ENCODE measurements at places on chromosomes 3 and 15. TPM values are rescaled to one million over a fixed set of nuclear protein-coding genes. Genes with fewer than 3 reads are reported as not detected.

GRCh38 chr3:3201611-3202010 lies 22.1 kb upstream of the CRBN start:
- no peaks in the 10 kb centered on the region for H3K36me3 ChIP-seq
- H3K27me3 ChIP-seq, result peaks cover 4% of the 10 kb centered on the region
- DNase-seq, result no peak
- no peak overlapping the region for H3K27ac ChIP-seq
- H3K4me3 ChIP-seq, result no peak overlapping the region
- no peaks in the 10 kb centered on the region for H3K4me1 ChIP-seq

- H3K4me3 ChIP-seq, result no peak overlapping the region
- H3K36me3 ChIP-seq, result no peaks in the 10 kb centered on the region
- H3K27ac ChIP-seq, result no peak overlapping the region
- H3K4me1 ChIP-seq, result no peaks in the 10 kb centered on the region
- DNase-seq, result no peak
Measured at GRCh38 chr15:91116113-91117067, 16.3 kb downstream of the SV2B start.

DNA sequence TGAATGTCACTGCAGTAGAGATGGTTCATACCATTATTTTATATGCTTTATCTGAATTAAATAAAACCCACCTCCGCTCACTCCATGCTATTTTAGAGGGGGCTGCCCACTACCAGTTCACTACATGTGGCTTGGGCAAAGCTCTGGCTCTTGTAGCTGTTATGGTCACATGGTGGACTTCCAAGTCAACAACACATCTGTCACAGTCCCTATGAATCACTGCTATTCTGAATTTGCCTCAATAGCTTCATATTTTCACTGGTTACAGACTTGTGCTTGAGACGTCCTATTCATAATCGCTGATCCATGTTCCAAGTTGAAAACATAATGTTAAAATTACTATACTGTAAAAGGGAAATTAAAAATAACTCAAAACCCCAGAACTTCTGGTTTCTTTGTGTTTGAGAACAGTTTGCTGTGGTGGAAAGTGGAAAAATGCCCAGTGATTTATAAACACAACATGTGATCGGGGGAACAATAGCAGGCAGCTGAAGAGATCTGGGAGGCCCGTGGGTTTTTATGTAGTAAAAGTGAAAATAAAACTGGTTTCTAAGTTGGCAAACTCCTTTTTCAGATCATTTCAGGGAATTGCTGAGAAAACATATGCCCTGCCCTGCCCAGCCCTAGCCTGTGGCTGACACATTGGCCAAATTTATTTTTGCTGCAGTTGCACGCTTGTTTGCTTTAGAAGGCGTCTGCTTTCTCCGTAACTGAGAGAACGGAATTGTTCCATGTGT lies 128.8 kb upstream of the PRR23C start:
- no peak for DNase-seq
- no peaks in the 10 kb centered on the region for H3K36me3 ChIP-seq
- no peaks in the 10 kb centered on the region for H3K27me3 ChIP-seq
- peak overlapping the region; percentile 7 for H3K4me3 ChIP-seq
- no peak overlapping the region for H3K27ac ChIP-seq

PIERCE2 gene
- total RNA-seq, result 2.3 TPM

C3orf49 gene
- total RNA-seq, result not detected

ALDH1A3 gene
- 9.9 TPM for total RNA-seq

GP9 gene
- total RNA-seq, result 1.2 TPM

GRCh38 chr3:32309654-32310242 lies 71.3 kb downstream of the CMTM8 start:
- H3K27ac ChIP-seq, result no peak overlapping the region
- no peaks in the 10 kb centered on the region for H3K36me3 ChIP-seq
- no peaks in the 10 kb centered on the region for H3K27me3 ChIP-seq
- no peak for DNase-seq
- H3K4me3 ChIP-seq, result no peak overlapping the region
- H3K4me1 ChIP-seq, result peaks cover 8% of the 10 kb centered on the region

DNA sequence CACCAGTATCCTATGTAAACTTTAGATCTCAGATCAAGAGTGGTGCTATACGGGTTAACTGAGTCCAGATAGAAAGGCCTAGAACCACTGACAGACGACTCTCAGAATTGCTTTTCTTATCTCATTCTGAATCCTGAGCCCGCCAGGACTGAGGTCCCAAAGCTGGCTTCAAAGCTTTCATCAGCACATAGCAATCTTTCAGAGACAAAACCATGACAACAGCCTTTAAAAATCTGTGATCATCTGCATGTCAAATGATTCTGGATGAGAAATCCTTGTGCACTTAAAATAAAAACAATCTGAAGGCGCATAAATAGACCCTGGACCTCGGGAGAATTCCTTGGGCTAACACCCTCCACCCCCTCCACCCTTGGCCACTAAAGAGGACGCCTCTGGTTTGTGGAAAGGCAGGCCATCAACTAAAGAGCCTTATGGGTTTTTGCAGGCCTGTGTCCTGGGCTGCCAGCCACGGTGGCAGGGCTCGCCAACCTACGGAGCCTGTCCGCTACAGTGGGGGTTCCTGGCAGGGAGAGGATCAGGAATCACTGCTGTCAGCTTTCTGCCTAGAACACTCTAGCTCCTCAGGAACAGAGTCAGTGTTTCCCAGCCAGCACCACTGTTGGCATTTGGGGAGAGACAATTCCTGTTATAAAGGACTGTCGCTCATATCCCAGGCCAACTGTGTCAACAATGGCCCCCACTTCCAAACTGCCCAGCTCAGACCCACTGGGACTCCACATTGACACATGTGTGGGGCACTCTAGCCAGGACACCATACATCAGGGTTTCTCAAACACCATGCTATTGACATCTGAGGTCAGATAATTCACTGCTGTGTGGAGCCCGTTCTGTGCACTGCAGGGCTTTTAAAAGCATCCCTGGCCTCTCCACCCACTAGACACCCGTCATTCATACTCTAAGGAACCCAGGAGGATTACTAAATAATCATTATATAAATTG lies 20.2 kb downstream of the TLE3 start:
- H3K36me3 ChIP-seq, result peaks cover 56% of the 10 kb centered on the region
- H3K27me3 ChIP-seq, result no peaks in the 10 kb centered on the region
- no peak overlapping the region for H3K4me3 ChIP-seq
- no peak for DNase-seq
- peaks cover 23% of the 10 kb centered on the region for H3K4me1 ChIP-seq

GRCh38 chr3:170483485-170484262 lies 65.0 kb downstream of the CLDN11 start:
- H3K4me3 ChIP-seq, result no peak overlapping the region
- DNase-seq, result no peak
- H3K27me3 ChIP-seq, result no peaks in the 10 kb centered on the region
- H3K27ac ChIP-seq, result no peak overlapping the region
- no peaks in the 10 kb centered on the region for H3K4me1 ChIP-seq
- H3K36me3 ChIP-seq, result no peaks in the 10 kb centered on the region

DNA sequence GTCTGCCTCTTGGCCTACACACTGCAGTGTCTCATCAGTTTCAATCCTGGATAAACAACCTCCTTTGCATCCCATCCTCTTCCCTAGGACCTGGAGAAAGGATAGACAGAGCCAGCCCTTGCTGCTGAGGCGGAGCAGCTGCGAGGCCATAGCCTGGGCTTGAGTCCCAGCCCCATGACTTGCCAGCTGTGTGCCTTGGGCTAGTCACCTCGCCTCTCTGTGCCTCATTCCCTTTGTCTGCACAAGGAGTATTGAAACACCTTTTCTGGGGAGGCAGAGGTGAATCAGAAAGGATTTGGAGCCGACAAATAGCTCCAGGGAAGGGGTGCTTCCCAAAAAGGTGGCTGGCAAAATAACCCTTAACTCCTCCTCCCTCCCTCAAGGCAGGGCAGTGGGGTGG lies 65.0 kb upstream of the SLC6A1 start:
- H3K27me3 ChIP-seq, result no peaks in the 10 kb centered on the region
- no peak overlapping the region for H3K4me3 ChIP-seq
- no peak overlapping the region for H3K27ac ChIP-seq
- no peaks in the 10 kb centered on the region for H3K4me1 ChIP-seq

DNA sequence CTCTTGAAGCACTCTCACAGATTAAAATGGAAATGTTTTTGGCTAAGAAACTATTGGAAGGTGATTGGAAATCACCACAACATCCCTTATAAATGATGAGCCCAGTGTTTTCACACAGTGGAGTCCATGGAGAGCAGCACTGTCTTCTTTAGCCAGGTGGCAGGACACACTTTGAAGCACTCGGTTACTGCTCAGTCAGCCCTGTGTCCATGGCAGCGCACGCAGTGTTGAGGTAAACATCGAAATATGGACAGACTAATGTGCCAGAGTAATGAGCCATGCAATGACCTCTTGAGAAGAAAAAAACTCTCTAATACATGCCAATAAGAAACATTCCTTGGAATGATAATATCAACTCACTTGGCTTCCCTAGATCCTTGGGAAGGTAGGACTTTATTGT lies 66.6 kb downstream of the TGFBR2 start:
- peak overlapping the region; percentile 20 for H3K27ac ChIP-seq
- peaks cover 95% of the 10 kb centered on the region for H3K36me3 ChIP-seq
- DNase-seq, result no peak
- peaks cover 46% of the 10 kb centered on the region for H3K4me1 ChIP-seq
- H3K4me3 ChIP-seq, result no peak overlapping the region

- no peaks in the 10 kb centered on the region for H3K36me3 ChIP-seq
- H3K27ac ChIP-seq, result no peak overlapping the region
- H3K27me3 ChIP-seq, result no peaks in the 10 kb centered on the region
- DNase-seq, result no peak
- H3K4me3 ChIP-seq, result no peak overlapping the region
Measured at GRCh38 chr15:65533057-65533756, 2.9 kb downstream of the HACD3 start.

LRRK1 gene
- total RNA-seq, result 22.6 TPM

DNA sequence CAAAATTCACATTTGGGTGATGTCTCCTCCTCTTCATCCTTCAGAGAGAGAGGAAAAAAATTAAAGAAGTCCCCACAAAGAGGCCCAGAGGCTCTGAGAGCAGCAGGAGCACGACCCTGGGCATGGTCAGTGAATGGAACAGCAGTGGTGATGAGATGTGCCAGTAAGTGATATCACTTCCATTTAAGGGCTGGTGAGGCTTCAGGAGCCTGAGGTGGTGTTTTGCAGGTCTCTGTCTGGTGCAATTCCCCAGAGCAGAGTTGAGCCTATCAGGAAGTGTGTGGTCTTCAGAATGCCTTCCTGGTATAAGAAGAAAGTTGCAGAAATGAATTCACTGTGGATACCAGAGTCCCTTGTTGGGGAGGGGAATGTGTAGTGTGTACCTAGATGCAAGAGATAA lies 21.4 kb downstream of the ERICH6 start:
- no peak overlapping the region for H3K27ac ChIP-seq
- H3K27me3 ChIP-seq, result no peaks in the 10 kb centered on the region
- H3K36me3 ChIP-seq, result no peaks in the 10 kb centered on the region

- no peak overlapping the region for H3K27ac ChIP-seq
- no peak overlapping the region for H3K4me3 ChIP-seq
- H3K27me3 ChIP-seq, result no peaks in the 10 kb centered on the region
- no peak for DNase-seq
- no peaks in the 10 kb centered on the region for H3K4me1 ChIP-seq
Measured at GRCh38 chr3:191919491-191920026, 458.6 kb downstream of the PYDC2 start.
